ENCODE measurements at places on chromosomes 2 and 18.

GRCh38 chr18:77905449-77906055 lies 655.9 kb downstream of the GALR1 start:
- DNase-seq: no peak

GRCh38 chr2:190583507-190584337 lies 49.2 kb upstream of the NEMP2 start:
- no peak for DNase-seq

GRCh38 chr2:194346193-194346592 lies 1310.8 kb upstream of the SLC39A10 start:
- no peak for DNase-seq

DNA sequence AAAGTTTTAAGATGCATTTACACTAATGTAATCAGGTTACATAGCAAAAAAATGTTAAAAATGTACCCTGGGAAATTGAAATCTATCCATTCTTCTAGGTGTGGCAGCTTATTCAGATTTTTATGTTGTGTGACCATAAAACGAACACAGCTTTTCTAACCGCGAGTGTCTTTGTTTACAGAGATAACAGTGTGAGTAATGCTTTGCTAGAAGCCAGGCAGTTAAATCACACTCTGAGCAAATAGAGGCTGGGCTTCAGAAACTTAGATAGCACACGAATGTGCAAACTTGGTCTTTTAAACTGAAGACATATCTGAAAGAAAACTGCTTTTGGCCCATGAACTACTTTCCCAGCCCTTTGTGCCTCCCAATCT lies 116.1 kb downstream of the SPTBN1 start:
- no peak for DNase-seq

- no peak for DNase-seq
Observed at GRCh38 chr2:31033032-31033431, 105.2 kb downstream of the GALNT14 start.

GRCh38 chr2:224532931-224533330 lies 52.2 kb downstream of the CUL3 start:
- DNase-seq: no peak

DNA sequence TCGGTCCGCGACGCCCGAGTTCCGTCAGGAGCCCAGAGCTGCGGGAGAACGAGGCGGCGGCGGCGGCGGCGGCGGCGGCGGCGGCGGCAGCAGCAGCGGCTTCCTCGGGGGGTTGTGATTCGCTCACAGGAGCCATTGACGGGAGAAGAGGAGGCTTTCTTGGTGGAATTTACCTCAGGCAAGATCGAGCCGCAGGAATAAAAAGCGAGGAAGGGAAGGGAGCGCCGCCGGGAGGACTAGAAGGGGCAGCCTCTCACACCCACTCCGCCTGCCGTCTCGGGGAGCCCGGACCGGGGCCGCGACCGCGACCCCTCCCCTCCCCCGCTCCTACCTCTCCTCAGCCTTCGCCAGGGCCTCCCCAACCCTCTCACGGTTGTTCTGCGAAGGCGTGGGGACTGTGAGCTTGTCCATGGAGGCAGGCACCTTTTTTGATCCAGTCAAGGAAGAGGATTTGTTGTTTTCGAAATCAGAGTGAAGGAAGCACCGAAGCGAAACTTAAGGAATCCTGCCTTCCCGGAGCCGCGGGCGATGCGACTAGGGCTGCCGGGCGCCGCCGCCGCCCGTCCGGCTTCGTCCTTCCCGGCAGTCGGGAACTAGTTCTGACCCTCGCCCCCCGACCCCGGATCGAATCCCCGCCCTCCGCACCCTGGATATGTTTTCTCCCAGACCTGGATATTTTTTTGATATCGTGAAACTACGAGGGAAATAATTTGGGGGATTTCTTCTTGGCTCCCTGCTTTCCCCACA lies 506 bp downstream of the BMPR2 start:
- peak; percentile 36 for DNase-seq

DNA sequence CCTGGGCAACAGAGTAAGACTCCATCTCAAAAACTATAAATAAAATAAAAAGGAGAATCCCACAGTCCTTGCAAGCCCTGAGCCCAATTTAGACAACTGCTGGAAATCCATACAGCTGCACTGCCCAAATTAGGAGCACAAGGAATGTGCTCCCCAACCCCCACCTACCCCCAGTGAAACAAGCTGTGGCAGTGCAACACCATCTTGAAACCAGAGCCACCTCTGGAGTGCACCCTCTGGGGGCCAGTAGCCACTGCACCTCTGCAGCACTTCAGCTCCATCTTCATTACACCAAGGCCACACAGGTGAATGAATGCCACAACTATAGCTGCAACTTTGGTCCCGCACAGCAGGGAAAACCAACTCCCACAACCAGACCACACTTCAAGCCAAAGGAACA lies 37.3 kb downstream of the USP34 start:
- DNase-seq: no peak
